ENCODE measurements at places on chromosomes 2 and 18.

GRCh38 chr2:56108806-56109205 lies 75.0 kb upstream of the CCDC85A start:
- no peak for DNase-seq

GRCh38 chr18:51668101-51668500 lies 470.6 kb upstream of the MEX3C start:
- peak; percentile 45 for DNase-seq

GRCh38 chr18:62245699-62246098 lies 58.6 kb downstream of the RELCH start:
- no peak for DNase-seq

DNA sequence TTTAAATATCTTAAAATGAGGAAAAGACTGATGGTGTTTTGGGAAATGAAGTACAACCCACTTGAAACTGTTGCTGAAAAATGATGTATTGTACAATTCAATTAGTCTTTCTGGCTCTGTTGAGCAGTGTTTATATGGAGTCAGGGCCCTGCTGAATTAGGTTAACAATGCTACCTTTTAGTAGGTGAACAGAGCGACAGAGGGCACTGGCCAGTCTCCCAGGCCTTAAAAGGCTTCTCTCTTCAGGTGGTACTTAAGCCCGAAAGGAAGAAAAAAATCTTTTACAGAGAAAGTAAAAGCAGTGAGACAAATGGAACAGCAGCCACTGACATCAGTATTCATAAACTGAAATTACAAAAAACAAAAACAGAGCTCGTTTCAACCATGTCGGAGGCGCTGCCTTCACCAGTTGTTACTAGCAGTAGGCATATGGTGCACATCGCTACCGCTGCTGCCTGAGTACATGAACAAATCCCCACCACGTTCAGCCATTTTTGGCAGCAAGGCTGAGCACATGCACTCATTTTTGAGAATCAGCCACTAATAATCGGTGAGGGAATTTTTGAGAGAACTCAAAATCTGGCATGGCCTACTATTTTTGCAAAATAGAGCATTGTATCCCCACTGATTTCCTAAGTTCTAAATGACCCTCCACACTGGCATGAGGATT lies 91.8 kb downstream of the PLEKHM3 start:
- no peak for DNase-seq

DNA sequence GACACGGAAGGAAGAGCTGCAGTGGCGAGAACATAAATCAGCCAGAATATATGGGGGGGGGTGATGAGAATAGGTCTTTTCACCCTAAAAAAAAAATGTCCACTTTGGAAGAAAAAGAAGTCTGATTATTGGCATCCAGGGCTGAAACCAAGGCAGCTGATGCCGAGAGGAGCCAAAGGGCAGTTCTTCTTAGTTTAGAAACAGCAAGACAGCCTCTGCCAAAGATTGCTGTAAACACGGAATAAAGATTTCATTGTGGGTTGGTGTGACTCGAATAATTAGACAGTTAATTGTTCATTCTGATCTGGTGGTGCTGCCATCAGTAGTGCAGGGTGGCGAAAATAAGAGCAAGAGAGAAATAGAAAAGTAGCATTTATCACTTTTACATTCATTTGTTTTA lies 3.5 kb downstream of the CDH20 start:
- no peak for DNase-seq

DNA sequence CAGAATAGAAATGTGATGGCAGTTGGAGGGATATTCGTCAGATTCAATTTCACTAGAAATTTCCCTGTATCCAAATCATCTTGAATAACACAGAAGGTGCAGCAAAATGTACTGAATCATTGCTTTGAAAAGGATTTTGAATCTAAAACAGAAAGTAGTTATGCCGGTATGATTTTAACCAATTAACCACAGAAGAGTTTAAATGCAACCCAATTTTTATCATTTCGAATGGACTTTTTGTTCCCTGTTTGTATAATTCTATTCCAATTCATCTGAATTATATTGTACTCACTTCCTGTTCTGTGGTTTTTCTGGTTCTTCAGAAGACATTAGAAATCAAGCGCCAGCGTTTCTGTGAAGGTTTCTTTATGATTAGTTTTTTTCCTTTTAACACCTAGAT lies 190.4 kb downstream of the MYO3B start:
- DNase-seq = no peak

GRCh38 chr2:8421658-8422449 lies 260.0 kb upstream of the ID2 start:
- no peak for DNase-seq

DNA sequence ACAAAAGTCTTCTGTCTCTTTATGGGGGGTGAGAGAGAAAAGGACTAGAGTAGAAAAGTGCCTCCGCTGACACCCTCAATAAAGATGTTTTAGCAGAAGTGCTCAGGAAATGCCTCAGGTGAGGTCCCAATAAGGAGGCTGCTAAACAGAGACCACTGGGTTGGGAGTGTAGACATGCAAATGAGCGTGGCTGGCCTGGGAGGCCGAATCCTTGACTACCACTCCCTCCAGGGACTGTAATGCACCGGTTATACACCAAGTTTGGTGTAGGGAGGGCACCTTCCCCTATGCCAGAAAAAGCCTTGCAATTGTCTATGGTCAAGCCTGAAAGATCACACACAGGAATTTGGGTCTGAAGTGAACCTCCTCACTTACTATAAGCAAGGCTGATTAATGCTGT lies 1.8 kb downstream of the TMX3 start:
- DNase-seq = no peak

Measured in astrocyte of the spinal cord (primary cell).